Stimulated activated CD4-positive, alpha-beta T cell treated with anti-CD3 and anti-CD28 coated beads, Interleukin-4, amount 100 ng/mL, for 48 hours (primary cell): ENCODE measurements at places on chromosomes 1 and 21.
A peak's percentile ranks its signal among the peaks of the same experiment; 100 is the strongest.

DNA sequence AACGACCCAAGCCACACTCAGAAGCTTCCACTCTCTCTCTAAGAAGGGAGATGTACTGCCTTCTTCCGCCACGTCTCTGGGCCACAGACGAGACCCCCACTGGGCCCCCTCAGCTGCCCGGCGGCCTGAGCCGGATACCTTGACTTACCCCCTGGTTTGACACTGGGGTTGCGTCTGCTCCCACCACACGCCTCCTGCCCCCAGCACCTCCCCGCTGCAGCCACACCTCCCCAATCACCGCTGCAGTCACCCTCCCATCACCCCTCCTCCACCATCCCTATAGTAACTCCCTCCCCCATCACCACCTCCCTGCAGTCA is 10.7 kb downstream of the PANK4 start:
- DNase-seq = no peak

DNA sequence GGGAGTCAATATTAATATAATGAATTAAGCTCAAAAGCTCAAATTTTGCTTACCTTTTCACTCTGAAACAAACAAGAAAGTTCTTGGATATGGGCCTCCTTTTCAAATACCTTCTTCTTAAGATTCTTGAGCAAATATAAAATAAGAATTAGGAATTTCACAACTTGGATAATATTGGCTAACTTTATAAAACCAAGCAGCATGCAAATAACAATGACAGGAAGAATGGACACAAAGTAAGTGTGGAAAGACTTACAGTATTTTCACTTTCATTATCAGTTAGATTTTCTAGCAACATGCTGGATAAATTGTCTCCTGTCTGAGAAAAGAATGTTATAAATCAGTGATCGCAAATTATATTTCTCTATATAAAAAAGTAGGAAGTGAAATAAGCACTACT is 13.2 kb downstream of the ODF2L start:
- no peak for DNase-seq

DNA sequence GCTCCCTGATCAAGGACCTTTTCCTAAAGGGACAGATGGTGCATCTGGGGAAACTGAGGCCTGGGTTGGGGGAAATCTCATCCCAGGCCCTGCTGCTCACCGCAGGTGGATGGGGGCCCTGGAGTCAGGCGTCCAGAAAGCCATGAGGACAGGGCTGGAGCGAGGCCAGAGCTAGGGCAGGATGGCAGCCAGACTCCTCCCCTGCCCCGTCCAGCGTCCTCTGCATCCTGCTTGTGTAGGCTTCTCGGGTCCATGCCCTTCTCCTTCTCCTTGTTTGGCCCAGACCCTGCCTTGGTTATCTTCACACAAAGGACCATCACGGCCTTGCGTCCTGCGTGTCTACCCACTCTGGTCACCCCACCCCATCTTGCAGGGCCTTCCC is 43.0 kb downstream of the TRIM11 start:
- DNase-seq = no peak

- no peak for DNase-seq
Observed at GRCh38 chr1:229159668-229160544, 111.0 kb upstream of the RAB4A start.

GRCh38 chr1:9014475-9015375 is 11.5 kb downstream of the SLC2A7 start:
- DNase-seq = no peak

DNA sequence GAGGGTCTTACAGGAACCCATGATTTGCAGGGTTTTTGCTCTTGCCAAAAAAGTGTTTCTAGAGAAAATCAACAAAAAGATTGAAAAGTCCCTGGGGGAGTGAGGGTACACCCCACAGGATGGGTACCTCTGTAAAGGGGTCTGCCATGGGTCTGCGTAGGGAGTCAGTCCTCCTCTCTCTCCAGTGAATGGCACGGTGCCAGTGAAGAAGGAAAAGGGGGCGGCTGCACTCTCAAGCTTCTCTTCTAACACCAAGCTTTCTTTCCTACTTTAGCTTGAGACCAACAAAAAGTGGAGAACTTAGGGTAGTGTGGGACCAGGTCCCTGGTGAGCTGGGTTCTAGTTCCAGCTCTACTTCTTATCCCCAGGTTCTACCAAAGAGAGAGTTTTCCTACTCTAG is 87.4 kb downstream of the GLUL start:
- DNase-seq = no peak

- DNase-seq = no peak
Observed at GRCh38 chr1:58618303-58618702, 41.3 kb upstream of the TACSTD2 start.

- DNase-seq = no peak
Observed at GRCh38 chr1:237861944-237862343, 28.8 kb downstream of the ZP4 start.

GRCh38 chr1:117615474-117615873 is 9.6 kb downstream of the TENT5C start:
- DNase-seq = no peak

- no peak for DNase-seq
Observed at GRCh38 chr1:217888328-217888727, 257.2 kb downstream of the SPATA17 start.

DNA sequence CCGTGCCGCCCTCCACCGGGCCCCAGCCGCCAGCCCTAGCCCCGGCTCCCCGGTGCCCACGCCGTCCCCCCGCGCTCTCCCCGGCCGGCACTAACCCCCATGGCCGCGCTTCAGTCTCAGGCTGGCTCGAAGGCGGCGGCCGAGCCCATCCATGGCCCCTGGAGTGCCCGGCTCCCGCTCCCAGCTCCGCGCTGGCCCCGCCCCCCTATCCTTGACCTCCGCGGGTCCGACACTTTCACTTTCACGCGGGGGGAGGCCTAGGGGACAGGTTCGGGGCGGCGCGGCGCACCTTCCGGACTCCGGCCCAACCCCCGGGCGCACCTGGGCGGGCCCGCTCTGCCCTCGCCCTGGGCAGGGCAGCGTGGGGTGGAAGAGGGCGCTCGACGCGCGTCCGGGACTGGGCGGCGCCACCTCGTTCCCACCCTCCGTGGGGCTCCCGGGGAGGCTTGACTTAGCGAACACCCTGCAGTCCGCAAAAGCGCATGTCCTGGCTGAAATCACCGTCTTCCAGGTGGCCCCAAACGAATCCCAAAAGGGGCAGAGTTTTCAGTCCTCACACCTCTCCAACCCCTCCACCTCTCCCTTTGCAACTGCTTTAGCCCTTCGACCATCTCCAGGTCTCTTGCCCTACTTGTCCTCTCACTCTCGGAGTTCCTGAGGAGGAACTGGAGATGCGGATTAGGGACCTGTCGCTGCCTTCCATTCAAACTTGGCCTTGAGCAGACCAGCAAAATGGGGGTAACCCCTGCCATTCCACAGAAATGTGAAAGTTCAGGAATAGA is 3.9 kb upstream of the DENND2D start:
- DNase-seq = peak; percentile 48

GRCh38 chr1:175408986-175409385 is 216.4 kb upstream of the KIAA0040 start:
- no peak for DNase-seq

GRCh38 chr21:38277501-38278131 is 20.8 kb downstream of the KCNJ15 start:
- DNase-seq = peak; percentile 21

DNA sequence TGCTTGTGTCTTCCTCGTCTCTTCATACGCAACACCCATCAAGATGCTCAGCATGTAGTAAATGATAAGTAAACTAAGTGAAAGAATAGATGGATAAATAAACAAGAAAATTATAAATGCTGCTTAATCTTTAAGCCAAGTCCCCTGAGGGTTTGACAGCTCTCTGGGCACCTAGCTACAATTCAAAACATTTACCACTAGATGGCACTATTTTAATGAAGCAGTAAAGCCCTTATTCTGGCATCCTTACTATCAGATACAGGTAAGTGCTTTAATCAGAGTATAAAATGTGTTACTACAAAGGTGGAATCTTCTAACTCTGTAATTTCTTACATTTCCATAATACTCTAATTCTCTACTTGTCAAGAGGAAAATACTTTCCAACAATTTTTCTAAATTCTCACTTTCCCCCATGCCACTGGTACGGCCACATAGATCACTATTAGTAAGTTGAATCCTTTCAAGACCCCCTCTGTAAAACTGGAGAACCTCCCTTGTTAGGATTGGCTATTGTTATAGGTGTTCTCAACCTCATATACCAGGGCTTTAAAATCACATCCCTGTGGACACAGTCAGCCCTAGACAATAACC is 137.8 kb downstream of the BARHL2 start:
- no peak for DNase-seq

- DNase-seq = no peak
Observed at GRCh38 chr1:18473195-18473815, 7.4 kb upstream of the KLHDC7A start.

DNA sequence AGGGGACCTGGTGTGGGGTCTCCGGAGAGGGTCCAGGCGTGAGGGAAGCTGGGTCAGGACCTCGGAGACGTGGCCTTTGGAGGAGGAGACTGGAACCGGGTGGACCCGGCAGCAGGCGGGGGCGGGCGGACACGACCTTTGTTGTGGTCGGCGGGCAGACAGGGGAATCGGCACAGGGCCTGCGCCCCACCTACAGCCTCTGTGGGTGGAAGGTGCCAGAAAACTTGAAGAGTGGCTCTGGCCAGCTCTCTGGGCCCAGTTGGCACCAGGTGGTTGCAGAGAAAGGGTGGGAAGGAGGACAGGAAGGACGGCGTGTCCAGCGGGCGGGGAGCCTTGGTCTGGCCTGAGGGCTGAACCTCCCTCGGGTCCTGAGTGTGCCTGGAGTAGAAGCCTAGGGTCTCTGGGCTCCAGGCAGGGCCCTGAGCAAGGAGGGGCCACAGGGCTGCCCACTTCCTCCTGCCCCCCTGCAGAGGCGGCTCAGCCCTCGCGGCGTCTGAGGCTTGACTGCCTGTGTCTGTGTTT is 7.7 kb upstream of the TTLL10 start:
- DNase-seq = no peak

DNA sequence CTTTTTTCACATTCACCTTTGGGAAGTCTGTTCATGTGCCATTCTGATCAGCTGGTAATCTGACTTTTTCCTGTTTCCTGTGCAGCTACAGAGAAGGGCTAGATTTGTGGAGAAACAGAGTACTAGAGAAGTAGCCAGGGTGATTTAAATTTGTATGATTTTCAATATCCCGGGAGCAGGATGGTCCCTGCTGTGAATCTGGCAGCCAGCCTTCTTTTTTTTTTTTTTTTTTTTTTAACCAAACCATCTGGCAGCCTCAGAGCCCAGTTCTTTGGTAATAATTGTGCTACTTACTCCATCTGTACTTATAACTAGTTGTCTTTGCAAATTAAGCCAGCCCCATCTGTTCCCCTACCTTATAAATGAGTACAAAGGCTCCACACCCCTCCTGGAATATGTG is 248.6 kb upstream of the DEPDC1 start:
- DNase-seq = no peak

- no peak for DNase-seq
Observed at GRCh38 chr1:116440731-116441130, 67.7 kb downstream of the ATP1A1 start.

GRCh38 chr1:91572044-91572443 is 71.4 kb downstream of the CDC7 start:
- no peak for DNase-seq

GRCh38 chr1:106173101-106173500 is 883.4 kb upstream of the PRMT6 start:
- DNase-seq = no peak

DNA sequence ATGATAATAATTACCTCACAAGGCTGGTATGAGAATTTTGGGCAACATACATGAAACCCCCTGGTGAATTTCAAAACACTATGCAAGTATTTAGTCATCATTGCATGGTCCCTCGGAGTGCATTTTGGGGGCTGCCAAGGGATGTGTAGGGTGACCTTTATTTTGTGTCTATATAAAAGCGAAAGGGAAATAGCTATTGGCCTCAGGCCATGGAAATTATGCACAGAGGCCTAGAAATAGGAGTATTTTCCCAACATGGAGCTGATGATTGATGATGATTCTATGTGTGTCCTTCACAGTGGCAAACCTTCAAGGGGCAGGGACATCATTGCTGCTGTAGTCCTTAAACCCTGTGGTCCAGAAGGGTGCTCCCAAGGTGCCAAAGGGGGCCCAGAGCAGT is 265.5 kb downstream of the ST6GALNAC3 start:
- no peak for DNase-seq

GRCh38 chr1:41805771-41806471 is 112.8 kb downstream of the HIVEP3 start:
- DNase-seq = no peak

DNA sequence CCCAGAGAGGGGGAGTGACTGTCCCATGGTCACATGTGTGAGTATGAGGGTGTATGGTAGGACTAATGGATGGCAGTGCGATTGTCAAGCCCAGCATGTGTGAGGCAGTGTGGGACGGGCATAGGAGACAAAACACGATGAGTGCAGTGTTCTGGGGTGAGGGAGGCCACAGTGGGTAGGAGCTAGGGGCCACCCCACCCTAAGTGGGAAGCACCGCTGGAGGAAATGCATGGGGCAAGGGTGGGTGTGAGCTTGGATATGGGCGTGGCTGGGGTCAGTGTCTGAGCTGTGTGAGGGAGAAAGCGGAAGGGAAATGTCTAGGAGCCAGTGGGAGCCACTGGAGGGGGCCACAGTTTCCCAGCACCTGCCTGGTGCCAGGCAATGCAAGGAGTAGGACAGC is 56.5 kb downstream of the FOXO6 start:
- DNase-seq = no peak

- DNase-seq = no peak
Observed at GRCh38 chr1:10623686-10624145, 149.0 kb downstream of the PEX14 start.

DNA sequence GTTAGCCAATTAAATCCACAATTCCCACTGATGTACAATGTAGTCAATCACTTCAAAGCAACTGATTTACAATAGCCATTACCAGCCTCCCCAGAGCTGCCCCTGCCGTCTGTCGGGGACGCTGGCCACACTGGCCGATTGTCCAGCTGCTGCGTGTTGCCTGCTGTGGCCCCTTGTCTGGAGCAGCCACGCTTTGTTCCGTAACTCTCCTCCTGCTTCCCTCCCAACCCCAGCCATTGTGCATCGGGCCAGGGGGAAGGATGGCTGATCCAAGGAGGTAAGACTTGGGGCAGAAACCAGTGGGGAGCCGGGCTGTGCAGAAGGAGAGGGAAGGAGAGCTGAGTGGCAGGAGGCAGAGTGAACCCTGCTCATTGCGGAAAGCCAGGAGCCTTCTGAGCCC is 83.6 kb upstream of the LYST start:
- DNase-seq = no peak

DNA sequence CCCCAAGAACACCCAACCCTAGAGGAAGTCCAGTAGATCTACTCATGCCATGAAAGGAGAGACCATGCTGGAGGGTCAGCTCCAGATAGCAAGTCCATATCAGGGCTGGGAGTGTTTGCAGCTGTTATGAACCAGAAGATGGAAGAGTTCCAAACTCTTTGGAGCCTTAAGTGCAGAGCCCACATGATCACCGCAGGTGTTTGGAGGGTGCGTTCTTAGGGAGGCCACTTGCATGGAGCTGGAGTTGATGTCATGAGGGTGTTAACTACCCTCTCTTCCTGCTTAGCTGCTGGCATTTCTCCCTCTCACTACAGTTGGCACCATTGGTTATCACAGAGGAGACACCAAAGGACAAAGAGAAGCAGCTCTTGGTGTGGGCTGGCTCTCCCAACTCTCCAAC is 616.9 kb downstream of the AJAP1 start:
- DNase-seq = no peak
